ENCODE measurements at places on chromosomes 12 and 14. TPM values are rescaled to one million over a fixed set of nuclear protein-coding genes. Genes with fewer than 3 reads are reported as not detected.

The AMDHD1 gene
- total RNA-seq = not detected

DNA sequence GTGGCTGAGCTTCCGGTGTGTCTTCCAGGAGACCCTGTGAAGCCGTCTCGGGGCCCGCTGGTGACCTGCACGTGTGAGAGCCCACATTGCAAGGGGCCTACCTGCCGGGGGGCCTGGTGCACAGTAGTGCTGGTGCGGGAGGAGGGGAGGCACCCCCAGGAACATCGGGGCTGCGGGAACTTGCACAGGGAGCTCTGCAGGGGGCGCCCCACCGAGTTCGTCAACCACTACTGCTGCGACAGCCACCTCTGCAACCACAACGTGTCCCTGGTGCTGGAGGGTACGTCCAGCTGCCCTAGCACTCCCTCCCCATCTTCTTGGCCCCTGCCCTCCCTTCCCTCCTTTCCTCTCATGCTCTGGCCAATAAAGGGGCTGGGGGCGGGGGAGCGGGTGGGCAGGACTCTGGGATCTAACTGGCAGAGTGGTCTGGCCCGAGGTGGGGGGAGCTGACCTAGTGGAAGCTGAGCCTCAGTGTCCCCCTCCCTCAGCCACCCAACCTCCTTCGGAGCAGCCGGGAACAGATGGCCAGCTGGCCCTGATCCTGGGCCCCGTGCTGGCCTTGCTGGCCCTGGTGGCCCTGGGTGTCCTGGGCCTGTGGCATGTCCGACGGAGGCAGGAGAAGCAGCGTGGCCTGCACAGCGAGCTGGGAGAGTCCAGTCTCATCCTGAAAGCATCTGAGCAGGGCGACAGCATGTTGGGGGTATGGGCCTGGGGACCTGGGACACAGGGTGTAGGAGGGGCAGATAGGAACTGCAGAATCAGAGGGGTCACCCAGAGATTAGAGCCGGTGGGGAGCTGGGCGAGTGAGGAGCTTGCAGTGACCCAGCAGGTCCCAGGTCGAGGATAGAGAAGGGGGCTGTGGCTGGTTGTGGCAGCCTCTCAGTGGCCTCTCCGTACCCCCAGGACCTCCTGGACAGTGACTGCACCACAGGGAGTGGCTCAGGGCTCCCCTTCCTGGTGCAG is 6.0 kb downstream of the ACVRL1 start:
- no peak overlapping the region for H3K27ac ChIP-seq
- peaks cover 5% of the 10 kb centered on the region for H3K27me3 ChIP-seq
- no peak overlapping the region for H3K4me3 ChIP-seq
- H3K4me1 ChIP-seq = peaks cover 5% of the 10 kb centered on the region
- no peak for DNase-seq

- DNase-seq = no peak
- no peaks in the 10 kb centered on the region for H3K36me3 ChIP-seq
- H3K27me3 ChIP-seq = peaks cover 3% of the 10 kb centered on the region
- H3K4me3 ChIP-seq = no peak overlapping the region
- peaks cover 9% of the 10 kb centered on the region for H3K4me1 ChIP-seq
- no peak overlapping the region for H3K27ac ChIP-seq
Measured at GRCh38 chr12:5473076-5473782, 41.3 kb downstream of the NTF3 start.

DNA sequence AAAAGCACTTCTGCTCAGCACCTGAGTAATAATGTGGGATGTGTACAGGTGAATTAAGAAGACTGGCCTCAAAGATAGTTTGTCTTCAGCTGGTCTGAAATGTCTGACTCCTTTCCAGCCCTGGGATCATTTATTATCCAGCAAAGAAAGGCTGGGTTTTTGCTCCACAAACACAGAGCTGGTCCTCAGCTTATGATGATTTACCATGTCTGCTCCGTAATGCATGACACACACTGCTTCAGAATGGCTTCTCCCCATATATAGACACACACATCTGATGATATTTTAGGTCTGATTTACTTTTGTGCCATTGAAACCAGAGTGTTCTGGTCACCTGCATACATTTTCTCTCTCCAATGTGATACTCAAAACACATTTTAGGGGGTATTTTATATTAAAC is 225.0 kb downstream of the SLC25A21 start:
- peaks cover 3% of the 10 kb centered on the region for H3K27me3 ChIP-seq
- DNase-seq = no peak
- no peak overlapping the region for H3K27ac ChIP-seq
- H3K36me3 ChIP-seq = no peaks in the 10 kb centered on the region

GRCh38 chr14:51168215-51168613 is 71.8 kb upstream of the TMX1 start:
- H3K27me3 ChIP-seq = no peaks in the 10 kb centered on the region
- no peak overlapping the region for H3K4me3 ChIP-seq
- peaks cover 26% of the 10 kb centered on the region for H3K4me1 ChIP-seq
- no peak overlapping the region for H3K27ac ChIP-seq
- no peak for DNase-seq

The PRICKLE1 gene
- 6.4 TPM for total RNA-seq

DNA sequence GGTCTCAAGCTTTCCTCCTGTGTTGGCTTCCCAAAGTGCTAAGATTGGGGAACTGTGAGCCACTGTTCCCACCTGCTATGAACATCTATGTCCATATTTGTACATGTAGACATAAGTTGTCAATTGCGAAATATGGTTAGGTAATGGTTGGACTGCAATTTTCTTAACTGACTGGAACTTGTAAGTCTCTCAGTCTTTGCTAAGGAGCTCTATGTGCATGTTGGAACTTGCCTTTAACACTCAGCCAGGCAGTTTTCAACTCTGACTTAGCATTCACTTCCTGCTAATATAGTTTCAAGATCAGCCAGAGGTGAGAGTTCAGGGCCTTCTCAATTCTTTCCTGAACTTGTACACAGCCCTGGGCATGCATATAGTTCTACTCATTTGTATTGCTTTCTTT is 44.5 kb upstream of the EEA1 start:
- no peak overlapping the region for H3K27ac ChIP-seq
- no peaks in the 10 kb centered on the region for H3K4me1 ChIP-seq
- no peak for DNase-seq
- H3K36me3 ChIP-seq = no peaks in the 10 kb centered on the region
- no peaks in the 10 kb centered on the region for H3K27me3 ChIP-seq

DNA sequence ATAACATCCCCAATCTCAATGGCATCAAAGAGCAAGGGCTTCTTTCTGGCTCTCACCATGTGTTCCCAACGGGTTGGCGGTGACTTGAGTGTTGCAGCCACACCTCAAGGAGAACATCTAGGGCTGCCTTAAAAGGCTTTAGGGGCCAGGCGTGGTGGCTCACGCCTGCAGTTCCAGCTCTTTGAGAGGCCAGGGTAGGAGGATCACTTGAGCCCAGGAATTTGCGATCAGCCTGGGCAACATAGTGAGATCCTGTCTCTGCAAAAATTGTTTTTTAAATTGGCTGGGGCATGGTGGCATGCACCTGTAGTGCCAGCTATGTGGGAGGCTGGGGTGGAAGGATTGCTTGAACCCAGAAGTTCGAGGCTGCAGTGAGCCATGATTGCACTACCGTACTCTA is 14.9 kb downstream of the RFLNA start:
- H3K36me3 ChIP-seq = peaks cover 5% of the 10 kb centered on the region
- DNase-seq = no peak
- peaks cover 2% of the 10 kb centered on the region for H3K27me3 ChIP-seq
- peaks cover 5% of the 10 kb centered on the region for H3K4me1 ChIP-seq
- H3K27ac ChIP-seq = no peak overlapping the region

- H3K27me3 ChIP-seq = no peaks in the 10 kb centered on the region
- DNase-seq = peak; percentile 30
- no peak overlapping the region for H3K27ac ChIP-seq
- H3K4me3 ChIP-seq = no peak overlapping the region
Measured at GRCh38 chr14:95741038-95741490, 27.1 kb upstream of the TCL1A start.

- H3K4me3 ChIP-seq = no peak overlapping the region
- no peak overlapping the region for H3K27ac ChIP-seq
- no peak for DNase-seq
- no peaks in the 10 kb centered on the region for H3K27me3 ChIP-seq
- H3K4me1 ChIP-seq = no peaks in the 10 kb centered on the region
Measured at GRCh38 chr14:50260072-50260471, 28.7 kb upstream of the SOS2 start.

DNA sequence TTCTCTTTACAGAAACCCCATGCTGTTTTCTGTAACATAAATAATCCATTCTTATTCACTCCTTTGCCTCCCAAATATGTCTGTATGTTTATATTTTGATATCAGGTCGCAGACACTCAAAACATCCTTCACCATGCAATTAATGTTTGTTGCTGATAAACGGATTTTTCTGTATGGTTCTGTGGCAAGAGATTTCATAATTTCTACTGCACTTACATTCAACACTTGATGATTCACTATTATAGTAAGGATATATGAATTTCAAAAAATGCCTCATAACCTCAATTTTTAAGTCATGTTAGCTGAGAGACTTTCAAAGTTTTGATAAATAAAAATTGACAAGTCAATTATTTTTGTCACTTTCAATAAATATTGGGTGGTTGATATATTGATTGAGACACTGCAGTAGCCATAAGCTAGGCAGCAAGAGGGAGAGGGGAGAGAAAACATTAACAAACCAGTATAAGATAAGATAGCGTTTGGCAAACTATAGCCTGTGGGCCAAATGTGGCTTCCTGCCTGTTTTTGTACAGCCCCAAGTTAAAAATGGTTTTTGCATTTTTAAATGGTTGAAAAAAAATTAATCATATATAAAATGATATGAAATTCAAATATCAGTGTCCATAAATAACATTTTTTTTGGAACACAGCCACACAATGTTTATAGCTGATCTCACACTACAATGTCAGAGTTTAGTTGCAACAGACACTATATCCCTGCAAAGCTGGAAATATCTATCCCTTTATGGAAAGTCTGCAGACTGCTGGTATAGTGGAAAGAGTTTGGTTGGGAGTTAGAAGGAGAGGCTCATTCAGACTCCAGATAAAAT is 18.3 kb downstream of the ALDH6A1 start:
- H3K4me3 ChIP-seq = no peak overlapping the region
- H3K27ac ChIP-seq = no peak overlapping the region
- no peaks in the 10 kb centered on the region for H3K36me3 ChIP-seq
- H3K27me3 ChIP-seq = no peaks in the 10 kb centered on the region
- no peaks in the 10 kb centered on the region for H3K4me1 ChIP-seq

The STON2 gene
- 278 TPM for total RNA-seq

- no peak for DNase-seq
- H3K4me3 ChIP-seq = no peak overlapping the region
- peaks cover 65% of the 10 kb centered on the region for H3K4me1 ChIP-seq
- peak overlapping the region; percentile 76 for H3K27ac ChIP-seq
- H3K27me3 ChIP-seq = peaks cover 10% of the 10 kb centered on the region
Measured at GRCh38 chr14:102824832-102825231, 47.6 kb downstream of the TRAF3 start.

DNA sequence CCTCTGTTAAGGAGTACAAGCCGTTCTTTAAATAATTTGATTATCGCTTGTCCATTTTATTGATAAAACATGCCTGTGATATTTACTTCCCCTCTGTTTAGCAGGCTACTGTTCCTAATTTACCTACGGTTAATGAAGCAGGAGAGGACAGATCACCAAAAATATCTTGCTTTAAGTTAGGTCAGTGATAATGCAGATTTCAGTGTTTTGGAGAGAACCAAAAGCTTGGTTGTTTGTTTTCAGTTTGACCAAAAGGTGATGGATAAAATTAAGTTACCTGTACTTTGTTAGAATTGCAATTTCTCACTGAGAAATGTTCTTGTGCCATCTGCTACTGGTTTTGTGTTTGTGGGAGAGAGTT is 958 bp downstream of the SPATS2 start:
- peak overlapping the region; percentile 99 for H3K4me3 ChIP-seq
- peak overlapping the region; percentile 95 for H3K27ac ChIP-seq
- H3K36me3 ChIP-seq = no peaks in the 10 kb centered on the region
- peaks cover 12% of the 10 kb centered on the region for H3K4me1 ChIP-seq
- H3K27me3 ChIP-seq = peaks cover 13% of the 10 kb centered on the region
- DNase-seq = no peak

GRCh38 chr12:9667403-9668160 is 1.9 kb upstream of the CLEC2D start:
- H3K36me3 ChIP-seq = no peaks in the 10 kb centered on the region
- no peak overlapping the region for H3K4me3 ChIP-seq

DNA sequence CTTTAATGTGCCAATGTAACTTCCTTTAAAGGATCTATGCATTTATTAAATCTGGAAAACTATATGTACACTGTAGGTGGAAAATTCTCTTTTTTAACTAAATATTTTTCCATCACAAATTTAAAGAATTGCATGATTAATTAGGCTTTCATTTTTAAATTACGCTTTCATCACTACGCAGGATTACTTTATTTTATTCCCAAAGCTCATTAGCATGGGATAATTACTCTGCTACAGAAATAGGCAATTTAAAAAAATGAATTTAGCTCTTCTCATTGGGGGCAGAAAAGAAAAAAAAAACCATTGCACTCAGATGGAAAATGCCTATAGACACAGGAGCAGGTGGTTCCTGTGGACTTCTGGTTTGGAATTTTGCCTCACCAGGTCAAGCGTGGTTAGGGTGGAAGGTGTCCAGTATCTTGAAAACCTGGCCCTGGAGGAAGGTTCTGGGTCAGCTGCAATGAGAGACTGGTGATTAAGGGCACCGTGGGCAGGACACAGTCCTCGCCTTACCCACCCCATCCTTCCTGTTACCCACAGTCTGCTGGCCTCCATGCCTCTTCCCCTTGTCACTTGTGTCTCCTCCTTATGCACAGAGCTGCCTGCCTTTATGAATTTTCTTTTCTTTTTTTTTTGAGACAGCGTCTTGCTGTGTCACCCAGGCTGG is 17.3 kb upstream of the RIN3 start:
- no peaks in the 10 kb centered on the region for H3K27me3 ChIP-seq
- H3K4me3 ChIP-seq = no peak overlapping the region
- no peak overlapping the region for H3K27ac ChIP-seq
- peaks cover 13% of the 10 kb centered on the region for H3K4me1 ChIP-seq
- H3K36me3 ChIP-seq = no peaks in the 10 kb centered on the region

DNA sequence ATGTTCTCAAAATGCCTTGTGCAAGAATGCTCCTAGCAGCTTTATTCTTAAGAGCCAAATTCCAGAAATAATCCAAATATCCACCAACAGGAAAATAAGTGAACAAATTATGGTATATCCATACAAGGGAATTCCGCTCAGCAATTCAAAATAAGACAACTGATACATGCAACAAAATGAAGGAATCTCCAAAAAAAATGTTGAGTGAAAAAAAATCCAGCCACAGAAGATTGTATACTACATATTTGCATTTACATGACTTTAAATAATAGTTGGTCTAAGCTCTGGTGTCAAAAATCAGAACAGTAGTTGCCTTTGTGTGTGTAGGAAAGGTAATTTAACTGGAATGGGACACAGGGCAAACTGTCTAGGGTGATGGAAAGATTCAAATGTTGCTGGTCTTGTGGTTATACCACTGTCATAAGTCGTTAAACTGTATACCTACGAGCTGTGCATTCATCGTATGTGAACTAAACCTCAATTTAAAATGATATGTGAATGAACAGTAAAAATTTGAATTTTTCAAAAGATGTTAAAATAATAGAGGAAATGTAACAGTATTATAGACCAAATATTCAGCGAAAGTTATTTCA is 3.2 kb downstream of the CD69 start:
- H3K27me3 ChIP-seq = no peaks in the 10 kb centered on the region
- no peak overlapping the region for H3K4me3 ChIP-seq
- DNase-seq = no peak
- H3K36me3 ChIP-seq = no peaks in the 10 kb centered on the region
- H3K27ac ChIP-seq = no peak overlapping the region

All from glutamatergic neuron (in vitro differentiated cells).